ENCODE measurements at places on chromosomes 12 and 14.

DNA sequence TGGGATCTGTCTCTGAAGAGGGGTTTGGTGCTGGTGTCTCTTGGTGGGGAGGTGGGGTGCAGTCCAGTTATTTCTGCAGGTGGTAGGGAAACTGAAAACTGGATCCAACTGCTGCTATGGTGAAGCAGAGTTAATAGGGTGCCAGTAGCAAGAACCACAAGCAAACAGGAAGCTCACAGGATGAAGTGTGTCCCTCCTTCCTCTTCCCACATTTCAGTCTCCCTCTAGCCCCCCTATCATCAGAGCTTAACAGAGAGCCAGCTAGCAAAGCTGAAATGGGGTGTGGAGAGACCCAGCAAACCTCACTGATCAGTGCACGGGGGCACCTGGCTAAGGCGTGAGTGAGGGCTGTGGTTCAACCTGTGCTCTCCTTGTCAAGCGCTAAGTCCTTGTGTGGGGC is 69.1 kb upstream of the C12orf71 start:
- DNase-seq = no peak

DNA sequence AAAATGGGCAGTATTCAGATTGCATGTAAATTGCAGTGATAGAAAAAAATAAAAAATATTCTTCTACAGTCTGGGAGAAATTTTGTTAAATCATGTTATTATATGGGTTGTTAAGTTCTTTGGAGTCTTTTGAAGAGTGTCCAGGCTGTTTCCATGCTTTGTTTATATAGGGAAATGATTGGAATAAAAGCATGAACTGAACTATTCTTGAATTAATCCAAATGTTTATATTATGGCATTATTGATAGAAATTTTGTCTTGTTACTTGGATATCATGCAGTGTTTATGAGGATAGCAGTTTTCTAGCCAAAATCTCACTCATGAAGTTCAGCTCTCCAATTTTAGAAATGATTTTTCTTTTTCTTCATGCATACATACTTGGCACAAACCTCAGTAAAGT is 108.2 kb upstream of the NAV3 start:
- no peak for DNase-seq

DNA sequence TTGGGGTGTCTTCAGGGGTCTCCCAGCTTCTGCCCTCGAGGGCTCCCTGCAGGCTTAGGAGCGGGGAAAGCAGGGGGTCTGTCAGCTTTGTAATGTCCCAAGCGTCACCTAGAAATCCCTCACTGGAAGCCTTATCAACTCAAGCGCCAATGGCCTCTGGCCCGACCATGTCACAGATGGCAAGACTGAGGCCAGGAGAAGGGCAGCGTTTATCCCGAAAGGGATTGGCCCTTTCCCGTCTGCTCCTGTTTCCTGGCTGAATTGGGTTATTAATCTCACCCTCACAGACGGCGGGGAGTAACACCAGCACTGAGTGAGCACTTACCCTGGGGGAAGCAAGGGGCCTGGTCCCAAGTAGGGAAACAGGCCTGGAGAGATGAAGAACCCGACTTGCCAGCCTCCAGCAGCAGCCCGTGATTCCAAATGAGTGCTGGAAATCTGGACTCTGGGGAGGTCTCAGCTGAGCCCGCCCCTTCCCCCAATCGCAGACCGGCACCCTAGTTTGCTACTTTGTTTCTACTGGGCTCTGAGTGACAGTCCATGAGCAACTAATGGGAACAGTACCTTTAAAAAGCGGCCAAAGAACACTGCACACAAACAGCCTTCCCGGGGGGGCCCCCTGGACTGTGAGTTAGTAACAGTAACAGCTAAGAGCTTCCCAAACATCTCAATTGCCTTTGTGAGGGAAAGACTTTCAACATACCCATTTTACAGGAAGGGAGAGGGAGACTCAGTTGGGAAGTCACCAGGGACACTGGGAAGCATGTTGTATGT is 2.1 kb upstream of the NCOR2 start:
- DNase-seq = no peak

- DNase-seq = no peak
Observed at GRCh38 chr14:22502551-22502950, 86.5 kb downstream of the DAD1 start.

- DNase-seq = no peak
Observed at GRCh38 chr12:106645074-106645421, 62.2 kb downstream of the RFX4 start.

DNA sequence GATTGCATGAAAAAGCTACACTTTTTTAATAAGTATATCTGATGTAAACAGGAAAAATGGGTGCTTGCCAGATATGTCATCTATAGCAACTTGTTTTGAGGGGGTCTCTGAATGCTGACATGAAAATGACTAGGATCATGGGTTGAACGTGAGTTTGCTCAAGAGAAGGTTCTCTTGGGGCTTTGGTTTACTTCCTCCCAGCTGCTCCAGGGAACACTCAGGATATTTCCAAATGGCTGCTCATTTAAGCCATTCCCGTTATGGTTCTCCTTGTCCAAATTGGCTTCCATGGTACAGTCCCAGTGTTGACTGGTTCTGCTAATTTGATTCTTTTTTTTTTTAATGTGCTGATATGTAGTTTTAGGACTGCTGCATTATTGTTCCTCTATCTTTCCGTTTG is 118.3 kb downstream of the ETV6 start:
- no peak for DNase-seq

GRCh38 chr12:121330692-121331091 is 21.5 kb downstream of the ANAPC5 start:
- DNase-seq = no peak

- no peak for DNase-seq
Observed at GRCh38 chr14:58484176-58484575, 56.7 kb downstream of the KIAA0586 start.

- DNase-seq = no peak
Observed at GRCh38 chr14:70538087-70538486, 3.3 kb upstream of the ADAM20 start.

DNA sequence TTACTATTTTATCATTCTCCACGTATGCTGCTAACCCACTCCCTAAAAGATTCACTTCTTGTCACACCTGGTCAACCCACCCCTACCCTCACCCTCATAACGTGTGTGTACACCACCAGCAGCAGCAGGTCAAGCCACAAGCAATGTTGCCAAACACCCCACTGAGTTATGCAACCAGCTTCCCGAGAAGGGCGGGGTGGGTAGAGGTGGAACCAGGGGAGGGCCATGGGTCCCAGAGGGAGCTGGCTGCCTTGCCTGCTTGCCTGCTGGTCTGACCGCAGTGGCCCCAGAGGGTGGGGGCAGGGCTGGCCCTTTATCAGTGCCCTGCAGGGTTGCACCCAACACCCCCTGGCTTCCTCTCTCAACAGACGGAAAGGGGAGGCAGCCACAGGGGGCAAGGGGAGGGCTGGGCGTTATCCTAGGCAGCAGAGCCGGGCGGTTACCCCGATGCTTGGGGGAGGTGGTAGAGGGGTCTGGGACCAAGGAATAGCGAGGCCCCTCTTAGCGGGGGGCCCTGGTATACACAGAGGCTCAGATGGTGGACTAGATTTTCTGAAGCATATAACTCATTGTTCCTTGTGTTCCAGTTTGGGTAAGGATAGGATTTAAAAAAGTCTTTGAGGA is 3.5 kb upstream of the NFE2 start:
- DNase-seq = no peak

DNA sequence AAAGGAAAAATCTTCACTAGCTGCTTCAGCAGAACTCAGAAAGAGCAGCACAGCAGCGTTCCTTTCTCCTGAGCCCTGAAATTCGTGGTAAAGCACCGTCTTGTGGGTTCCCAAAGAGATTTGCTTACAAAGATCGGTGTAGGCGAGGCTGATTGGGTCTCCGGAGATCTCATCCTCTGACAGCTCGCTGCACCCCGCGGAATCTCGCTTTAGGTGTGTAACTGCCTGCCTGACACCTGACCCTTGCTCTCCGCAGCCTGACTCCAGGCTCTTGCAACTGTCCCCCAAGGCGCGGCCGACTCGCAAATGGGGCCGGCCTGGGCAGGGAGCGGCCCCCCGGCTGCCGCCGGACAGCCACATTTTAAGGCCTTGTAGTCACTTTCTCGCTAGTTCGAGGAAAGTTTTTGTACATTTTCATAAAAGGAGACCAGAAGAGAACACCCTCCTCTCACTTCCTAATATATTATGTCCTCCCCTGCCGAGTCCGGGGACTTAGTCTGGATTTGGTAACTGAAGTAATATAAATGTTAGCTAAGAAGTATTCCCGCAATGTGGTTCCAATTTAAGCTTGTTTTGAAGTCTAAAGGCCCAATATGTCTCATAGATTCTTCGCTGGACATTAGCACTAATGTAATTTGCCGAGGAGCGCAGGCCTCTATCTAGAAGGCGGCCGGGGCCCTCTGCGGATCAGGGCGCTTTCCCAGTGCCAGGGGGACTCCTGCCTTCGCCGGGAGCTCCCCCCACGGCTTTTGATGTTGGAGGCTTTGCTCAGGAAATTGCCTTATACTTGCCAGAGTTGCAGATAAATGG is 177.3 kb upstream of the CDKN3 start:
- DNase-seq = no peak

- DNase-seq = no peak
Observed at GRCh38 chr14:85463512-85463911, 66.4 kb upstream of the FLRT2 start.

GRCh38 chr12:101480849-101481248 is 5.7 kb downstream of the SPIC start:
- no peak for DNase-seq

GRCh38 chr14:84856751-84857534 is 673.0 kb upstream of the FLRT2 start:
- no peak for DNase-seq

DNA sequence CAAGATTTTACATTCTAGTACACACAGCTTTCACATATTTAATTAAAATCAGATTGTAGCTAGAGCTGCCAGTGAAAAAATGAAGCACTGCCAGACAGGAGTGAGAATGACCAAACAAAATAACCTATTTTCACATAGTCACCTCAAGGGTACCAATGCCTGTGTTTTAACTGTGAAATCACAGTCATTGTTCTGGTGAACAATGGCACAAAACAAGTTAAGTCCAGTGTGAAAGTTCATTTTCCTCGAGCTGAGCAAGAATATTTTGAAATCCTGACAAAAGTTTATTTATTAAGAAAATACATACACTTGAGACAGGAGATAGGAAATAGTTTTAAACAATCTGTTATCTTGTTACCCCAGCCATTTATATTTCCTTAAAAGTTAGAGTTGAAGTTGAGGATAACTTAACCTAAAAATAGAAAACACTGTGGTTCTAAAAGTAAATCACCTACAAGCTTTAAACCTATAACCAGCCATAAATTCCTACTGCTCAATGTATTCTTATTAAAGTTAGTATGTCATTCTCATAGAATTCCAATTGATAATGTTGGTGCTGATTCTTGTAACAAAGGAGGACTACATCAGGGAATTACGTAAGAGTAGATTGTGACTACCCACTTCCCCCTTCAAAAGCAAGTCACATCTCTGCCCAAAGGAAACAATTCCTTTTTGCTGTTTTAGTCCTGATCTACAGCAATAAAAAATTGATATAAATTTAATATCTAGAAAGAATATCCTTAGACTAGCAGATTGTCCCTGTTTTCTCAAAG is 15.9 kb downstream of the DENND5B start:
- DNase-seq = no peak

- DNase-seq = no peak
Observed at GRCh38 chr14:68696266-68696665, 96.6 kb downstream of the ZFP36L1 start.

DNA sequence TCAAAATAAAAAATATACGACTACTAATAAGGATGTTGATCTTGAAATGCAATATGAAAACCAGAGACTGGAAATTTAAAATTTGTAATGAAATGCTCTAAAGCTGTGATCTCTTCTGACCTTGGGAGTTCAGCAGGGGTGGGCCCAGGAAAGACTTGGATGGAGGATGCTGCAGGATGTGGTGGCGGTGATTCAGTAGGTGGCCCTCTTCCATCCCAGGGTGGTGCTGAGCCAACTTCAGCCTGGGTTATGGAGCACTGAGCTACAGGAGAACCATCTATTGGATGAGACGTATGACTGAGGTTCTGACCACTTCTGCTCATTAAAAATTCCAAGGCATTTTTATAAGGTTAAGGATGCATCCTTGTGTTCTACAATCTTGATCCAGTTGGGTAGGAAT is 6.9 kb upstream of the PDE3A start:
- no peak for DNase-seq

DNA sequence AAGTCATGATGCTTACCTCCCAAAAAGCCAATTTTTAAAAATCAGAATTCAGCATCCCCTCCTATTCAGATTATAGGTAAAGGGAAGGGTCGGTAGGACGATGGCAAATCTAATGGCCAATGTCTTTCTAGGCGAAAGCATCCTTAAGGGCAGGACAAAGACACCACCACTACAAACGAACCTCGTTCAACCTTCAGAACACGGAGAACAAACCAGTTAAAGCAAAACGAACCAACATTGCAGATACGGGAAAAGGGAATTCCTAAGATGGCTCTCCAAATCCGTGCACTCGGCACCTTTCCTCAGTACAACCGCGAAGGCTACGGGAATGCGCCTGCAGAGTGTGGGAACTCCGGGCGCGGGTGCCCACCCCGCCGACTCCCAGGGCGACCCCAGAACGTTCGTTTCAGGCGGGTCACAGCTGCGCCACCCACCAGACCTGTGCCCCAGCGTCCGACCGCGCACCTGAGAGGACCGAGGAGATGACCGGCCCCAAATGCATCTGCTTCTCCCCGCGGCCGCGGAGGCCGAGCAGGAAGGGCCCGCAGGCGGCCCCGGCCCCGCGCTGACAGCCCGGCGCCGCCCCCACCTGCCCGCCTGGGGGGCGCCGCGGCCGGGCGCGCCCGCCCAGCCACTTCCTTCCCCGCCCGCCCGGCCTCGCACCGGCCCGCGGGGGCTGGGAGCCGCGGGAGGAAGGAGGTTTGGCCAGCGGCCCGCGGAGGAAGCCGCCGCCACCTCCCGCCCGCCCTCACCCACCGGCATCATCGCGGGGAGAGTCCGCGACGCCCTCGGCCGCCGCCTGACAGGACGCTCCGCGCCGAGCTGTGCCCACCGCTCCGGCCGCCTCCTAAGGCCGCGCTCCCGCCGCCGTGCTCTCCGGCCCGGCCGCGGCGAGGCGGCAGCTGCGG is 578 bp downstream of the PPP1R13B start:
- DNase-seq = no peak

GRCh38 chr12:78359520-78359919 is 505.1 kb upstream of the SYT1 start:
- no peak for DNase-seq

GRCh38 chr12:76219806-76220205 is 128.4 kb downstream of the BBS10 start:
- DNase-seq = no peak

- no peak for DNase-seq
Observed at GRCh38 chr14:28356819-28357218, 409.8 kb upstream of the FOXG1 start.

DNA sequence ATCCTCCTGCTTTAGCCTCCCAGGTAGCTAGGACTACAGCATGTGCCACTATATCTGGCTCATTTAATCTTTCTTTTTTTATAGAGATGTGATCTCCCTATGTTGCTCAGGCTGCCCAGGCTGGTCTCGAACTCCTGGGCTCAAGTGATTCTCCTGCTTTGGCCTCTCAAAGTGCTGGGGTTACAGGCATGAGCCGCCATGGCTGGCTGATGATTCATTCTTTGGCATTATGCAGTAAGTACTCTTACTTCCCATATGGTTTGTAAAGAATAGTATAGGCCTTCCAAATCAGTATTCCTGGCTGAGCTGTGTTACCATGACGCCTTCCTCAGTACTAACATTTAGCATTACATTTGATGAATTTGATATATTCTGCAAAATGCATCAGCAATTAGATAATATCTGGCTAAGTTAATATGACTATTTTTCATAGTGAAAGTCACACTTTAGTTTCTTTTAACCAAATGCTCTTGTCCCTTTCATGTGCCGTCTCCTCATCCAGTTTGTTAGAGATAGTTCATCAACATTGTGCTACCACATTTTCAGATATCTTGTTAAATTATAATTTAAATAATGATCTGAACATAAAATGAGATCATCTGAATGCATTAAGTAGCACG is 3.2 kb upstream of the MIA2 start:
- no peak for DNase-seq
